ENCODE measurements at places on chromosomes 12 and 14.

GRCh38 chr12:130791629-130792028 lies 47.4 kb downstream of the STX2 start:
- no peak for DNase-seq

- no peak for DNase-seq
These were observed 209.9 kb upstream of the IGF1 start for GRCh38 chr12:102690253-102690652.

DNA sequence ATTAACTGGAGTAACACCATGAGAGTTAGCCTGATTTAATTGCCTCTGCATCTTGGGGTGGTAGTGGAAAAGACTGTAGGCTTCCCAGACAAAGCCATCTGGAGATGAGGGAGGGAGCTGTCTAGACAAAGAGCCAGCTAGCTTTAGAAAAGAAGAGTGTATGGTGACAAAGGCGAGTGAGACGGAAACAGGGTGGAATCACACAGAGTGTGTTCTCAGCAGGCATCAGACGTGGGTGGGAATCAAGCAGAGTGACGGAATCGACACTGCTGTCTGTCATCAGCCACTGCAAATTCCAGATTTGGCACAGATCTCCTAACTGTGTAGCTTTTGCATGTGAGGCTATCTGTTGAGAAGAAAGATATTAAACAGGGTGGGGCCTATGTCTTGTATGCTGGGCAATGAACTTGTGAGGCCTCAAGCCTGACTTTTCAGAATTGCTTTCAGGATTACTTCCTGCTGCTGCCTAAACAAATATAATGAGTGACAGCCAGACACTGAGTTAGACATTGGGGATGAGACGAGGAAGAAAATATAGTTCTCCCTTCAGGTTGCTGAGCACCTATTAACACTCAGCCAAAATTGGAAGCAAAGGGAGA lies 236.5 kb upstream of the GRIP1 start:
- DNase-seq: no peak

- no peak for DNase-seq
These were observed 127.6 kb downstream of the SLC8A3 start for GRCh38 chr14:70061108-70061507.

- DNase-seq: no peak
These were observed 58.4 kb downstream of the CCDC91 start for GRCh38 chr12:28248555-28249145.

GRCh38 chr14:23482823-23483148 lies 13.3 kb downstream of the NGDN start:
- no peak for DNase-seq

DNA sequence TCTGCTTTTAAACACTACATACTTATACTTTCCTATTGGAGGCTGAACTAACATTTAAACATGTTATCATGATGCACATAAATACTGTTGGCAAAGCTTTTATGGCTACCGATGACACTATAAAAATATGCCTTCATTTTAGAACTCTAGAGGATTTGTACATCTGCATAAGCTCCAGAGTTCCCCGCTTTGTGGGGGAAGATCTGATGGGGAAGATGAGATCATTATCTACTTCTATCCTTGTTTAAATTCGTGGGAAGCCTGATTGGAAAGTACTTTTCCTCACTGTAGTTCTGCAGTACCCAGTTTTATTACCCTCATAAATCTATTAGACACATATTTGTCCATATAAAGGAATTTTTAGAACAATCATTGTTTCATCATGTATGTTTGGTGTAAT lies 299.6 kb upstream of the ATP2B1 start:
- no peak for DNase-seq

- DNase-seq: no peak
These were observed 45.3 kb downstream of the BEGAIN start for GRCh38 chr14:100541621-100542560.

DNA sequence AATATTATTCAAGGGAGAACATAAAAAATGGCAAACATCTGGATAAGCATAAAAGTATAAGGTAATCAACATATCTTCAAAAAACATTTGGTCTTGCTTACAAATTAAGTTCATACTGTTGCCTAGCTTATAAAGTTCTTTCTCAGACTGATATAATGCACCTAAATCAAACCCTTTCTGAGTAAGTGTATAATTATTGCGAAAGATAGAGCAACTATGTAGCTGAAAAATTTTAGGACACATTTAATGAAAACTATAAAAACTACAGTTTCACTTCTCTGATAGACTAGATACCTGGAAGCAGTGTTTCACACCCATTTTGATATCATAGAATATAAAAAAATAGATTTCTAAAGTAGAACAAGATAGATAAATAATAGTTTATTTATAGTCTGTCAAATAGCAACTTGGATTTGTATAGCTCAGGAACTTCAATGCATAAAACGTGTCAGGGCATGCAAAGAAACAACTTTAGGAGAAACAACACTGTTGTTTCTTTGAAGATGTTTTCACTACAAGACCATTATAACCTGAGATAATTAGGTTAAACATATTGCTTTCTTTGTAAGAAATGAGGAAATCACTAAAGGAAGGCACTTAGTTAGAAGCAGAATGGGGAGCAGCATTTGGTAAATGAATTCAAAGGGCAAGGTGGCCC lies 7.6 kb downstream of the CLECL1 start:
- no peak for DNase-seq

- DNase-seq: no peak
These were observed 147.8 kb upstream of the KRR1 start for GRCh38 chr12:75658901-75659823.

GRCh38 chr12:126204326-126204725 lies 1139.1 kb downstream of the AACS start:
- DNase-seq: no peak

- no peak for DNase-seq
These were observed 2.8 kb downstream of the DHH start for GRCh38 chr12:49091836-49092085.

- no peak for DNase-seq
These were observed 1.3 kb upstream of the ARHGAP5 start for GRCh38 chr14:32075672-32076277.

DNA sequence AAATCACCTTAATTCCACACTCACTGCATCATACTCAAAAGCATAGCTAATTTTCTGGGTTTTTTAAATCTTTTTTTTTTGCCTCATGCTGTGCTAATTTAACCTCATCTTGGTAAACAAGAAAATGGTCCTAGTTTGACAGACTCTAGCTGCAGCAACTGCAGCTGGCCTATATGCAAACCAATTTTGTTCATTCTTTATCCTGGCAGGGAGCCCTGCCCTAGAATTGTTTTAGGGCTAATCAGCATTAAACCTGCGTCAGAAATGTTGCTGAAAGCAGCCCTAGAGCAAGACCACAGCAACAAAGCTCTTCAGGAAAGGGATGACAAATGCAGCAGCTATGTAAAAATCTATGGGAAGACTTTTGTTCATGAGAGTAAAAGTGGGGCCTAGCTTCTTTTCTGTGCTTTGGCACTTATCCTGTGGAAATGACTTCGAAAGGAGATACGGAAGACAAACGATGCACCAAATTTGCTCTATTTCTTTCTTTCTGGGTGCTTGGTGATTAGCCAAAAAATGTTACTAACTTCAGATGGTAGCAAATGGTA lies 72.2 kb downstream of the DENND5B start:
- DNase-seq: peak; percentile 100

GRCh38 chr12:115620816-115621215 lies 656.7 kb downstream of the MED13L start:
- no peak for DNase-seq

DNA sequence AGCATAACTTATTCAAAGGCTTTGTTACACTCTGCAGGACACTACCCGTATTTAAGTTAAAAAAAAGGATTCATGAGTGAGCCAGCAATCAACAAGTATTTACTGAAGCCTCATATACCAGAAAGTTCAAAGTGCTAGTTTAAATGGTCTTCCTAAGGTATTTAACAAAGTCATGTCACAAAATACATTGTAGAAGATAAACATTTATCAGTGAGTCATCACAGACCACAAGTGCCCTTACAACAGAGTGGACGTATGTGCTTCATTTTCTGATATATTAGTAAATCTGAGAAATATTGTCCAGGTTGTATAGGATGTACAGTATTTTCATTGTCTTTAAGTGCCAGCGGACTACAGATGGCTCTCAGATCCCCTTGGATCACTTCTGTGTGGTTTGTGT lies 24.2 kb downstream of the FLRT2 start:
- DNase-seq: no peak

GRCh38 chr12:25573346-25573745 lies 20.3 kb upstream of the LMNTD1 start:
- DNase-seq: no peak

DNA sequence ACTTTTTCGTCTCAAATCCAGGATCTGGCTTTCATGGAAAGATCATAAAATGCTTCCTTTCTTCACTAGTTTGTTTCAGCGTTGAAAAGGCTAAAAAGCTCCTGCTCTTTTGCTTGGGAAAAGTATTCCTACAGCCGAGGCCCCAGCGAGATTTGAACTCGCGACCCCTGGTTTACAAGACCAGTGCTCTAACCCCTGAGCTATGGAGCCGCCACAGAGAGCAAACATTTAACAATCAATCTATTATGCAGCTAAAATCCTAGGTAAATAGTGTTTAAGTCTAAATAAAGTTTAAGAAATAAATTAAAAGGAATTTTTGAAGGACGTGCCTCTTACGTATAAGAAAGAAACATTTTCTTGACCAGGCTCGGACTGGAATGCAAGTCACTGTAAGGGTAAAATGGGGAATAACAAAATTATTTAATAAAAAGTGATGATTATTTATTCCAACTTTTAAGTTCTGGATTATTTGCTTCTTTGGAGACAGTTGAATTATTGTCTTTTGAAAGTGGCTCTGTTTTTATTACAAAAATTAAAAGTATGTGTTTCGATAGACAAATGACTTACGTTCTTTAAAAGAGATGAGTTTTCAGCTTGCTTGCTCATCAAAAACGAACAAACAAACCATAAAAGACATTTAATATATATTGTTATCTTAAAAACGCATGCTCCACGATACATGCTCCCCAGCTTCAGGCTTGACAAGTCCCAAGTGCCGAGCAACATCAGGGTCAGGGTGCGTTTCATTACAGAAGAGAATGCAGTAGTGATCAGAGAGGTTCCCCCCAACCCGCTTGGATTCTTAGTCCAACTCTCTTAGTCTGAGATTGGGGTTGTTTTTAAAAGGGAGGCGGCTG lies 10.2 kb downstream of the OR6S1 start:
- peak; percentile 26 for DNase-seq

GRCh38 chr14:72921396-72921795 lies 4.9 kb upstream of the DCAF4 start:
- no peak for DNase-seq

- no peak for DNase-seq
These were observed at the start of gene CD69 for GRCh38 chr12:9760699-9761418. Gene CD69 (minus strand): TSS chr12:9760901. CDS start chr12:9760820, 81 bp downstream.

GRCh38 chr12:51726161-51726560 lies 122.4 kb downstream of the FIGNL2 start:
- DNase-seq: no peak

- DNase-seq: no peak
These were observed 32.0 kb downstream of the DDX11 start for GRCh38 chr12:31105668-31106067.

DNA sequence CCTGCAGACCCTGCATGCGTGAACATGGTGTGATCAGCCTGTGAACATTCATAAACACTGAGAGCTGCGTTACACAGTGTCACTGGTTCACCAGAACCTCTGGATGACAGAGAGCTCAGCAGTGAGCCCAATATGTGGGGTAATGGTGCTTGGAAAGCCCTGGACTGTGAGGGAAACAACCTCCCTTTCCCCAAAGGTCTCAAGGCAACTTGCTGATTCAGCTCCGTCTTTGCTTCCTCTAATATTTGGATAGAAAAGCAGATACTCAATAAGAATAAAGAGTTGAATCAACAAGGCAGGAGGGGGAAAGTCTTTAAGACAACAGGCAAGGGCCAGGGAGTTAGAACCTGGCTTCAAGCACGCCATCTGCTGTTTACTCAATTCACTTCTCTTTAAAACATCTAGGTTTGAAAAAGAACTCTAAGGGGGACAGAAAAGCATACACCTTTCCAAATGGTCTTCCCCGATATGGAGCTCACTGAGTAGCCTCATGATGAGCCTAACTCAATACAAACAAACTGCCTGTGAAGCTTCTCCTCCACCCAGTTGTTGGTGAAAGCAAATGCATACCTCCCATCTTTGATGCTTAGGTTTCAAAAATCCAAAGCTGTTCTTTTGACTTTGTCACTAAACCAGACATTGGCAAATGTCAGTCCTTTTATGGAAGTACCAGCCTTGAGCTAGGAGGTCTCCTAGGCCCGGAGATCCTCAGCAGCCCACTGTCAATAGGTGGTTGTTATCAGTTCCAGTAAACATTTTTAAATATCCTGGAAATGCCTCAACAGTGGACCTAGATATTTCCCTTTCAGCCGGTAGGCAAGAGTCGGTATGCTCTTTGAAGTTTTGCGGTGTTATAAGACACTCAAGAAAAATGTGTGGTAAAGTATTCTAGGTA lies 76.1 kb downstream of the SAMD4A start:
- no peak for DNase-seq

GRCh38 chr14:104268295-104268694 lies 129.9 kb downstream of the KIF26A start:
- DNase-seq: no peak

DNA sequence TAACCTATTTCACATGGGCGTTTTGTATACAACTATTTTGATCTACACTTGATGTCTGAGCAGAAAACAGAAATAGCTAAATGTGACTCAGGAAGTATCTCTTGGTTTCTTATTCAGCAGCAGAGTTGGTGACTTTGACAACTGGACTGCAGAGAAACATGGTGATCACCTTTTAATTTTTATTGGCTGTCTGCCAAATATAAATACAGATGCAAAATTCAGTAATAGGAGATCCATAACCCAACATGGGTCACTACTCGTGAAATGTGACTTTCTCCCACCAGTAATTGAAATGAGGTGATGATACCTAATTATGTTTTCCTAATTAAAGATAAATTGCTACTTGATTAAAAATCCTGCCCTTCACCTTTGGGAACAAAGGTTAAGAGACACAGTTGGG lies 487.1 kb downstream of the NELL2 start:
- DNase-seq: no peak

GRCh38 chr14:77902811-77903210 lies 102.9 kb downstream of the ADCK1 start:
- DNase-seq: no peak

GRCh38 chr14:92626041-92626440 lies 112.5 kb downstream of the RIN3 start:
- DNase-seq: no peak

DNA sequence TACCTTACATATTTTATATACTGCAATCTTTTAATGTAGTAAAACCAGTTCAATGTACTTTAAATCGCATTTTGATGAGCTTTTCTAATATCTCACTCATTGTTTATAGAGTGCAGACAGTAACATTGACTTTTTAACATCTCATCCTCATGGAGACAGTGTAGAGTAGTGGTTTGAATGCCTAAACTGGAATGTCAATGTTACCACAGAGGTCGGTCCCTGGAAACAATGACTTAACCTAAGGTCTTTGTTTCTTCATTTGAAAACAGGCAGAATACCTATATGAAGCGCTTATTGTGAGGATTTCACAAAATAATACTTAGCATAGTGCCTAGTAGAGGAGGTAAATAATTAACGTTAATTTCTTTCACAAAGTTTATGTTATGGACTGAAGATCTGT lies 5.0 kb downstream of the CDK17 start:
- DNase-seq: no peak
